ENCODE measurements at places on chromosomes 3 and 15.

DNA sequence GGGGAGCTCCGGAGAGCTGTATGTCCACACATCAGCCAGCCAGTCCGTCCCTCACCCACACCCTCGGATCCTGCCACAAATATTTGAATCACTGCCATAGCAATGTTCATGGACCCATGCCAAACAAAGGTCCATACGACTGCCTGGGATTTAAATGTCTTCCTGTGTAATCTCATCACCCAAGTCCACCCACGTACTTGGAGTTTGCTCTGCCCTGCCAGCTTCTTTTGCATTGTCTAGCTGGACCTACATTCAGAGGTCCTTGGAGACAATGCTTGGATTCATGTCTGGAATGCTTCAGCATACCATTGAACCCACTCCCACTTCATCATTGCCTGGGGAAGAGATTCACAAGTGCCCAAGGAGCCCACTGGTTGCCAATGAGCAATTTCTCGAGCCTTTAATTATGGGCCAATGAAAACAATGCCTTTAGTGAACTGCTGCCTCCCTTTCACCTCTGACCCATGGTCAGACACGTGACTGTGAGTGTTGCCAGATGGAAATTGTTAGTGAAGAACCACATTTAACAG lies 90.4 kb upstream of the PHLDB2 start:
- no peak for DNase-seq

DNA sequence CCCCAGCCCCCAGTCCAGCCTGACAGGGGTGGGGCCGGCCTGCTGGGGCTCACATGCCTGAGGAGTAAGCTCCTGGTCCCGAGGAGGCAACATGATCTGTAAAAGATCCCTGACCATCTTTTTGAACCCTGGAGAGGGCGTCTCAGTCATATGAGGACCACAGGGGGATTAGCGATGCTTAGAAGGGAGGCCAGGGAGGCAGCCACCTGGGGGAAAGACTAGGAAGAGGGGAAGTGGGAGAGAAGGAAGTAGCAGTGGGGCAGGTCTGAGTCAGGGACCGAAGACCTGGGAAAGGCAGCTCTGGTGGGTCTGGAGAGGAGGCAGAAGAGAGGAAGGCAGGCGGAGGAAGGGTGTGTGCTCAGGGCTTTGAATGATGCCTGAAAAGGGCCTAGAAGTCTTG lies 18.9 kb downstream of the PIF1 start:
- peak; percentile 56 for DNase-seq

- DNase-seq = no peak
These were observed 25.2 kb upstream of the IQSEC1 start for GRCh38 chr3:13098192-13098988.

- DNase-seq = no peak
These were observed 47.1 kb downstream of the STT3B start for GRCh38 chr3:31579828-31580227.

GRCh38 chr3:134651347-134652041 lies 672 bp upstream of the KY start:
- peak; percentile 82 for DNase-seq

GRCh38 chr15:68553314-68553993 lies 25.3 kb upstream of the CORO2B start:
- no peak for DNase-seq

- peak; percentile 66 for DNase-seq
These were observed at the start of gene SLC30A4 for GRCh38 chr15:45522328-45523165. Gene SLC30A4, minus strand, starts transcription at chr15:45522755. Its CDS starts 401 bp downstream, at chr15:45522354.

GRCh38 chr15:47116698-47117097 lies 600.6 kb upstream of the SEMA6D start:
- DNase-seq = no peak

- no peak for DNase-seq
These were observed 332.2 kb downstream of the AGBL1 start for GRCh38 chr15:86411916-86412315.

GRCh38 chr3:169158379-169158778 lies 505.1 kb downstream of the MECOM start:
- DNase-seq = no peak

DNA sequence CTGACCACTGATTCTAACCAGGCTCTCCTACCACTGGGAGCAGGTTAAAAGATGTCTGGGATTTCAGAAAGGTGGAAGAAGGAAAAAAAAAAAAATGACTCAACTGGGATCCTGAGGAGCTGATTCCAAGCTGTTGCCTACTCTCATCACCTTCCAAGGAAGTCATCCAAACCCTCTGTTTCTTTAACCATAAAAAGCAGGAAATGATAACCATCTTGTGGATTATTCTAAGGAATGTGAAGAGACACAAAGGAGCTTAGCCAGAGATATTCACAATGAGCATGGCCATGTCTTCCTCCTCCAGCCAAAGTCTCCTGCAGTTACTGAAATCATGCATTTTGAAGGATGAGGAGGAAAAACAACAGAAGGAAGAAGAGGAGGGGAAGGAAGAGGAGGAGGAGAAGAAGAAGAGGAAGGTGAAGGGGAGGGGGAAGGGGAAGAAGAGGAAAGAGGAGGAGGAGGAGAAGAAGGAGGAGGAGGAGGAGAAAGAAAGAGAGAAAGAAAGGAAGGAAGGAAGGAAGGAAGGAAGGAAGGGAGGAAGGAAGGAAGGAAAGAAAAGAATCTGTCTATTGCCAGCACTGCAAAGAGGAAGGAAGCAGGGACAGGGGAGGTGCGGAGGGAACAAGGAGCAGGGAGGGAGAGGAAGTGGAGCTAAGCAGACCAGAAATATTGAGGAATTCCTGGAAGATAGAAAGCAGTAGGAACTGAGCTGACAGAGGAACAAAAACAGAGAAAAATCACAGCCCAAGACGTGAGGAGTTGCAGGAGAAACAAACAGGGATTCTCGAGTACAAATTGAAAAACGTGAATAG lies 229.2 kb downstream of the UACA start:
- DNase-seq = no peak

- no peak for DNase-seq
These were observed 17.0 kb downstream of the RPLP1 start for GRCh38 chr15:69469467-69470201.

- DNase-seq = no peak
These were observed 7.5 kb downstream of the GATA2 start for GRCh38 chr3:128485282-128486204.

- DNase-seq = peak; percentile 28
These were observed 161.6 kb downstream of the GAP43 start for GRCh38 chr3:115784739-115785536.

DNA sequence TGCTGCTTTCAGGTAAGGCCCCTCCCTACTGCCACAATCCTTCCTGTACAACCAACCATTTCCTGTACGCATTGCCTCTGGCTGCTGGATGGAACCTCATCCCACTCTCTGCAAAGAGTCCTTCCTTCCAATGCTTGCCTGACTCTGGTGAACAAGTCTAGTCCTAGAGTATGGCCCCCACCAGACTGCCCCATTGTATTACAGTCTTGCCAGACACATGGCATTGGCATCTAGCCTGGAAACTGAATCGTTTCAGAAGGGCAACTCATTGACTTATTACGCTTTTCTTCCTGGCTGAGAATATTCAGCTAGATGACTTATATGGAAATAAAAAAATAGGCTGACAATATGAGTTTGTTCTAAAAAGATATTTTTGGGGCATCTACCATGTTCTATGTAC lies 170.3 kb downstream of the SUCLG2 start:
- DNase-seq = no peak

GRCh38 chr3:69838217-69838616 lies 99.0 kb downstream of the MITF start:
- DNase-seq = no peak

- no peak for DNase-seq
These were observed 190.4 kb downstream of the FOXP1 start for GRCh38 chr3:71393093-71393492.

DNA sequence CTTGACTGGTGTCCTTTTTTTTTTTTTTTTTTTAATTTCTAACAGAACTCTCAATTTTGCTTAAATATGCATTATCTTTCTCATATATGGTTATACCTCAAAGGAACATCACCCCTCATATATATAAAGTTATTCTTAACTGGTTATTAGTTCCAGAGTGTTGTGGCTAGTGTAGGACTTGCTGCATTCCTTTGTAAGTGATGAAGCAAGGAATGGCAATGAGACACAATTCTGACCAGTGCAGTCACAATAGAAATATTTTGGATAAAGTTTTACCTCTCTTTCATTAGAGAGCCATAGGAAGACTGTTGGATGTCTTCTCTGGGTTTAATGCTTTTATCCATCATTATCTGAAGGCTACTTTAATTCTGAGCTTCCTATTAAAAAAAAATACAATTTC lies 75.5 kb upstream of the CBLB start:
- DNase-seq = no peak

DNA sequence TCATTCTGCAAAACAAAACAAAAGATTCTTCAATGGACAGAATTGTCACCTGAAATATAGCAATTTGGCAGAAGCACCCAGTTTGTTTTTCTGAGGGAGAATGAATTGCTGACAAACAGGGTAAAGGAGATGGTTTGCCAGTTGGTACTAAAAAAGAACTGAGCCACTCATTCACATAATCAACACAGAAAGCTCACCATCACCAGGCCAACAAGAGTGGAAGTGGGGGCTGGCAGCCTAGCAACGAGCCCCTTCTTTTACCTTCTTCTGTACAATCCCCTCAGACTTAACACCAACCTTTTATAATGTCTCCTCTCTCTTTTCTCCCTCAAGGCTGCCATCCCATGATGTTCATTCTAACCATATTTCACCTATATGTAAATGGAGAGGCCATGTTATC lies 5.9 kb downstream of the TOP2B start:
- DNase-seq = no peak

DNA sequence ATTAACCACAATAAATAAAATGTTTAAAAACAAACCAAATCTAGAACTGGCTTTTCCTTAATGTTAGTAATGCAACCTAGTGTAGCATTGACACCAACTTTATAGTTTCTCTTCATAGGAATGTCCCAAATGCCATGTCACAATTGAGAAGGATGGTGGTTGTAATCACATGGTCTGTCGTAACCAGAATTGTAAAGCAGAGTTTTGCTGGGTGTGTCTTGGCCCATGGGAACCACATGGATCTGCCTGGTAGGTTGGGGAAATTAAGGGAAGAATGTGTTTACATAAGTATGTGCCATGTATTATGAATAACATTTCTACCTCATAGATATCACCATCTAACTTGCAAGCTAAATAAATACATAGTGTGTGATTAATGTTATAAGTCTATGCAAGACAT lies 84.4 kb upstream of the GOLGA6B start:
- DNase-seq = no peak

GRCh38 chr3:138457863-138458735 lies 23.7 kb downstream of the ESYT3 start:
- no peak for DNase-seq

GRCh38 chr15:81480645-81481053 lies 106.6 kb upstream of the TMC3 start:
- peak; percentile 75 for DNase-seq

DNA sequence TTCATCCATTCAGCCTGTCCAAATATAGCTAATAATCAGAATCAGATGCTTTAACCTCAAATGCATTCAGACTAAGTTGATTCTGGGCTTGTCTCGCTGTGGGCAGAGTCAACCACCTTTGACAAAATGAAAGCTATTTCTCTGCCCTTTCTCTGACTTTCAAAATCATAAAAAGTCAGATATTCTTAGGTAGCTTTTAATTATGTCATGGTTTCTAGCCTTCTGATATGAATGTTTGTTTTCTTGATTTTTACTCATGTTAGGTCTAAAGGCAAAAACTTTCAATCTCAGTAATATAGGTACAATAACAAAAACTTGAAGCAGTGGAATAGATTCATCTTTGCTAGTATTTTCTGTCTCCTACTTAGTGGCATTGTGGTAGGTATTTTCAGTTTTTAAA lies 25.3 kb upstream of the C15orf61 start:
- DNase-seq = no peak

GRCh38 chr3:71689291-71689690 lies 35.9 kb downstream of the EIF4E3 start:
- DNase-seq = no peak

DNA sequence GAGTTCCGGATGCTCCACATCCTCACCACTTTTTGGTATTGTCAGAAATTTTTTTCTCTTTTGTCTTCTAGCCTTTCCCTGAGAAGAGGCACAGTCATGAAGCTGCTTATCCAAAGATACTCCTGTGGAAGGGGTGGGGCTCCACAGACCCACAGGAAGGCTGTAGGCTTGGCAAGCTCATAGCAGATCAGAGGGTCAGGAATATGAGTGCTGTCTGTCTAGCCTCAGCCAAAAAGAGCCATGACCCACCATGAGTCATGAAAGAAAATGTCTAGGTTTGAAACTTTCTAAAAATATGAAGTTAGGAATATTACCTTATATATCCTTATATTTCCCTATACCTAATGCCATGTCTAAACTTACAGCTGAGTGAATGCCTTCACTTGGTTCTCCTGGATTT lies 118.2 kb upstream of the THBS1 start:
- DNase-seq = no peak

DNA sequence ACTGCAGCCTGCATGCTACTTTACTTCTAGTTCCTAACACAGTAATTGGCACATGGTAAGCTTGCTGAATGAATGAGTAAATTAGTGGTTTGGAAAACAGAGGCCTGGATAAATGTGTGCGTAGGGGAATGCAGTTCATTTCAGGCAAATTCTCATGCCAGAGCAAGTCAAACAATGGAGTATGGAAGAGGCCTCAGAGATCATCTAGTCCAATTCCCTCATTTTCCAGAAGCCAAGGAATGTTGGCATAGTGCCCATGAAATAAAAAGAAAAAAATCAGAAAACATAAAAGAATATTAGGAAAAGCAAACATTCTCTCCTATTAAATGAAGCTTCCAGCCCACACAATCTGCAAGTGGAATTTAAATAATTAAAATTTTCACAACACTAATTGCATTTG lies 92.4 kb downstream of the MB21D2 start:
- no peak for DNase-seq

DNA sequence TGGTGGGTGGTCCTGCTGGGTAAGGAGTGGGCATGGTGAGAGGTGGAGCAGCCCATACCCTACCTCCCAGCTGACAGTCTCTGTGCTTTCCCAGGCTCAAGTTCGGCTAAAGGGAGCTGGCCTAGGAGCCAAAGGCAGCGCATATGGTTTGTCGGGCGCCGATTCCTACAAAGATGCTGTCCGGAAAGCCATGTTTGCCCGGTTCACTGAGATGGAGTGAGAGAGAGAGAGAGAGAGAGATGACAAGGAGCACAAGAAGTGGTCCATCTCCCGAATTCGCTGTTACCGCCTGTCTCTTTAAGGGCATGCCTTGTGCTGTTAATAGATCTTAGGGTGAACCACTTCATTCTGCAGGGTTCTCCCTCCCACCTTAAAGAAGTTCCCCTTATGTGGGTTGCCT lies 29.5 kb downstream of the RBM5 start:
- no peak for DNase-seq

- no peak for DNase-seq
These were observed 70.2 kb upstream of the STRIT1 start for GRCh38 chr3:155363690-155364070.

DNA sequence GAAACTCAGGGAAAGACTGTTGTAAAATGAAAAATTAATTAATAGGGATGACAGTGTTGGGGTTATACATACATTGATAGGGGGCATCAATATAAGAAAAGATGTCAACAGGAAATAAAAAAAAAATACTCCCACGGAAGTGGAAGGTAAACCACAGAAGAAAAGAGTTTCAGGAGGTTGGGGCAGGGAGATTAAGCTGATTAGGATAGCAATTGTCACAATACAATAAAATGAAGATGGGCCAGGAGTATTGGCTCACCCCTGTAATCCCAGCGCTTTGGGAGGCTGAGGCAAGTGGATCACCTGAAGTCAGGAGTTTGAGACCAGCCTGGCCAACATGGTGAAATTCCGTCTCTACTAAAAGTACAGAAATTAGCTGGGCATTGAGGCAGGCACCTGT lies 536.1 kb downstream of the AGBL1 start:
- DNase-seq = no peak

- peak; percentile 12 for DNase-seq
These were observed 103.7 kb downstream of the AQP9 start for GRCh38 chr15:58241872-58242271.

Measured in cerebellar cortex (tissue), 1 donor.